ENCODE measurements at places on chromosomes 3 and 15.

DNA sequence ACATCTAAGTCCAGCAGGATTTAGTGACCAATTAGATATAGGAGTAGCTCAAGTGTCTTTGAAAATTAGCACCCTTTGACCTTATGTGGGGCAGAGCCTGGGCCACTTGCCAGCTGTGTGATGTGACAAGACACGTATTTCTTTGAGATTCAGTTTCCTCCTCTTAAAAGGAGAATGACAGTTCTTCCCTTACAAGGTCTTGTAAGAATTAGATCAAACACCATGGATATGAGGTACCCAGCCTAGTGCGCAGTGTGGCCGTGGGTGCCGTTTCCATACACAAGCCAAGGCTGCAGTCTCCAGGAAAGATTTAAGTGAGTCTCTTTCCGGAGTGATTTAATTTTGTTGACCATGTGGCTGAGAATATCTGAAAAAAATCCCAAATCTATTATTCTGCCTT lies 46.3 kb downstream of the ARHGAP31 start:
- DNase-seq: no peak

DNA sequence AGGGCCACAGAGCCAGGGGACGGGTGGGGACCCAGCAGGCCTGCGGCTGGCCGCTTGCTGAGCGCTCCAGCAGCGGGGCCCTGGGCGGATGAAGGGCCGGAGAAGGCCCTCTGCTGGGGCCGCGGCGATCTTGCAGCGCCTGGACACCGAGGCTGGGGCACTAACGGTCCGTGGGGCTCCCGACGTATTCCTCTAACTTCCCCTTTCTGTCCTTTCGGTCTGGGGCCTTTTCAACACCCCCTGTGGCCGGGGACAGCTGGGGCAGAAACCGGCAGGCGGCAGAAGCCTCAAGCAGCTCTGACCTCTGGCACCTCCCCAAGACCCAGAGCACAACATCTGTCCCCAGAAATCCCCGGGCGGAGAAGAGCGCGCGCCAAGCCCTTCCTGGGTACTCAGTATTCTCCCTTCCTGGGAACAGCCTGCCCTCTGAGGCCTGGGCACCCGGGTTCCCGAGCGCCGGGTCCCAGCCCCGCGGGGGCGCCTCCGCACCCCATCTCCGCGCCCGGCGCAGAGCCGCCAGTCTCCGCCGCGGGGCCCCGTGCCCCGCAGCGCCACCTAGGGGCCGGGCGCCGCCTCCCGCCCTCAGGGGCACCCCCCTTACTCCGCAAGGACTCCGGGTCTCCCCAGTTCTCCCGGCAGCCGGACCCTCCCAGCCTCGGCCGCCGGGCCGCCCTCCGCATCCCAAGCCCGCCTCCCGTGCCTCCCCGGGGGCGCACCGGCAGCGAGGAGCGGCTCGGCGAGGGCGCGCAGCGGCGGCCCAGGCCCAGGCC lies 582 bp upstream of the SLCO3A1 start:
- DNase-seq: peak; percentile 60

DNA sequence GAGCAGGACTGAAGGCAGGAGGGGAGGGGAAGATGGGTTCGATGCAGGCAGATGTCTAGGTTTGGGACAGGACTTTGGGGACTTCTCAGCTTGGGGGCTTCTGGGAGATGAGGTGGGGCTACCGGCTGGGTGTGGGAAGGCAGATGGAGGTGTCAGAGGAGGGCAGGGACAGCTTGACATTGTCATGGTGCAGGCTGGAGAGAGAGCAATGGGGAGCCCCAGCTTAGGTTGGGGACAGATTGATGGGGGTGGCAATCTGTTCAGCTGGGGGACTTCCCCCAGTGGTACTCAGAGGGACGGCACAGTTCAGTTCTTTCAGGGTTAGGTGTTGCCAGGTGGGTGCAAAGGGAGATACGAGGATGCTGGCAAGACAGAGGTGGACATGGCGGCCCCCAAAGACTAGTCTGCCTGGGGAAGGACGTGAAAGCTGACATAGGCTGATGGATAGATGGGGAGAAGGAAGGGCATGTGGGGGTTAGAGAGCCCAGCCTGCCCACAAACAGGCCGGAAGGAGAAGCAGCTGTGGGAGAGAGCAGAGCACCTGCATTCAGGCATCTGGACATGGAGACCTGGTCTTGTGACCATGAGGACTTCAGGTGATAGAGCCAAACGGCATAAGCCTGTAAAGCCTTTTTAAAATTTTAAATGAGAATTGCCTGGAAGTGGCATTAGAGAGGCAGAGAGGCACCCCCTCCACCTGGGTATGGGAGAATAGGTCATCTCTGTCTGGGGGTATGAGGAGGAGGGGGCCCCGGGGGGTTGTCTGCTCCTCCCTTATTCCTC lies 21.1 kb downstream of the ACAA1 start:
- DNase-seq: no peak

DNA sequence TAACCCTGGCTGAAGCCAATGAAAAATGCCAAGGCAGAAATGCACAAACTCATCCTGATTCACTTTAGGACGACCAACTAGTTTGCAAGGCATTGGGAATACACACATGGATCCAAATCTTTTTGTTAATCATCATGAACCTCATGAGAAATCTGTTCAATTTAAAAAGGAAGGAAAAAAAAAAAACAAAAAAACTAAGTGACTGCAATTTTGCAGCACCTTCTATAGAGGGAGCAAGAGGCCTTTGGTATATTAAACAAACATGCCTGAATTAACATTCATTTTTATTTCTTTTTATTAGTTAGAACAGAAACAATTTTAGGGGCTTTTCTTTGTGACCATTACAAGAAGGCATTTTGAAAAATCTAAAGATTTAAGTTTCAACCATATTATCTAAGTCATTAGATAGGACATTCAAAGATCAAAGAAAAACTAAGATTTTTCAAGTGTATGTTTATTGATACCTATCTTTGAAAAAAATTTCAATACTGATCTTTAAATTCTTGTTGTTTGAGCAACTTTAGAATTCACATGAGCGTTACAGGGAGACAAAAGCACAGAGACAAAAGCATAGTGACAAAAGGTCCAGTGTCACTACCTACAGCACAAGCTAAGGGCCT lies 182.4 kb downstream of the CBLB start:
- DNase-seq: no peak

- DNase-seq: no peak
Measured at GRCh38 chr3:8857720-8858367, 88.4 kb upstream of the OXTR start.

DNA sequence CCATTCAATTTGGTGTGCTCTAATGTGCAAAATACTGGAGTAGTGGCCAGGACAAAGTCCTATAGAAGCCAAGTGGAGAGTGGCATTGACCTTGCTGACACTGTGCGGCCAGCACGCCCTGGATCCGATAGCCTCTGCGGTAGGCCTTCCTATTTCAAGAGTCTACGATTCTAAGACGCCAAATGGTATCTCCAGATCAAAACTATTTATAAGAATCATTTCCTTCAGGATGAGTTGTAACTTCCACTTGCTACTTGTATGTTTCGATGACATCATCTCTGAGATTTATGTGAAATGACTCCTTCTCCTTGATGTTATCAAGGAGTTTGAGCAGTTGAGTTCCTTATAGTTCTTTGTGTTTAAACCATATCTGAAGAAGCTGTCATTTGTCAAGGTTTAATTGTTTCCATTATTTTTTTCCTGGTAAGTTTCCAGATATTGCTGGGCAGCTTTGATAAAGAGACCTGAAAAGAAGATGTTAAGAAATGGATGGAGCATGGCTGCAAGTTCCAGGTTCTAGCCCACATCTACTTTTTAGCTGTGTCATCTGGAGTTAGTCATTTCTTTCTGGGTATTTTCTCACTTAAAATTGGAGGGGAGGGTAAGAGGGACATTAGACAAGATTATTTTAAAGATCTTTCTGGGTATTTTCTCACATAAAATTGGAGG lies 71.8 kb downstream of the TMEM44 start:
- DNase-seq: no peak

GRCh38 chr3:182122779-182123178 lies 411.1 kb downstream of the SOX2 start:
- DNase-seq: no peak

DNA sequence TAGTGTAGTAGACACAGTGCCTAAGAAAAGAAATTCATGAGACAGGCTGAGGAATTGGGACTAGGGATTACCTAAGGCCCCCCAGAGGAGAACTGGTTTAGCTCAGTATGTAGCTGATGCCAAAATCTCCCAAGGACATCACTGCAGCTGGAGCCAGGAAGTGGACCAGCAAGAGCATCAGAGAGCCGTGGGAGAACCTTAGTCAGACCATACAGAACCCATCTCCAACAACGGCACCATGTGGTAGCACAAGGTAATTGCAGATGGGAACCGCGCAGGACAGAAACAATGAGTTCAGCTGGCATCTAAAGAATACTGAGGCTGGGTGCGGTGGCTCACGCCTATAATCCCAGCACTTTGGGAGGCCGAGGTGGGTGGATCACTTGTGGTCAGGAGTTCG lies 81.7 kb downstream of the WNT5A start:
- no peak for DNase-seq

DNA sequence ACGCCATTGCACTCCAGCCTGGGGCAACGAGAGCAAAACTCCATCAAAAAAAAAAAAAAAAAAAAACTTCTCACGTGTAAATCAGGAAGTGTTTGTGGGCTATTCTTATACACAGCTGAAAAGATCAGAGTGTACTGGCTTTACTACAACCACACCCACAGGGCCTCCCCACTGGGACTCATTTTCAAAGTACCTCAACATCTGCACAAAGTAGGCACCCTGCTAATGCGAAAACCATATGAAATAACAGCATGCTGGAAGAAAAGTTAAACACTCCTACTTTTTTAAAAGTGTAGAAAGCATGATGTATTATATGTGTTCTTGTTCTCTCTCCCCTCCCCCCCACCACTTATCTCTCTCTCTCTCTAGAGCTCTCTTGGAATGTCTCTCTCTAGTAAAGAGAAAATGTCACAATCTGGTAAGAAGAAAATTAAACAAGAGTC lies 11.1 kb downstream of the UACA start:
- DNase-seq: no peak

- no peak for DNase-seq
Measured at GRCh38 chr3:124201786-124202185, 209.9 kb upstream of the ROPN1 start.

- DNase-seq: no peak
Measured at GRCh38 chr3:57927916-57928315, 80.3 kb upstream of the FLNB start.

GRCh38 chr15:56869573-56869972 lies 48.9 kb upstream of the TCF12 start:
- no peak for DNase-seq

DNA sequence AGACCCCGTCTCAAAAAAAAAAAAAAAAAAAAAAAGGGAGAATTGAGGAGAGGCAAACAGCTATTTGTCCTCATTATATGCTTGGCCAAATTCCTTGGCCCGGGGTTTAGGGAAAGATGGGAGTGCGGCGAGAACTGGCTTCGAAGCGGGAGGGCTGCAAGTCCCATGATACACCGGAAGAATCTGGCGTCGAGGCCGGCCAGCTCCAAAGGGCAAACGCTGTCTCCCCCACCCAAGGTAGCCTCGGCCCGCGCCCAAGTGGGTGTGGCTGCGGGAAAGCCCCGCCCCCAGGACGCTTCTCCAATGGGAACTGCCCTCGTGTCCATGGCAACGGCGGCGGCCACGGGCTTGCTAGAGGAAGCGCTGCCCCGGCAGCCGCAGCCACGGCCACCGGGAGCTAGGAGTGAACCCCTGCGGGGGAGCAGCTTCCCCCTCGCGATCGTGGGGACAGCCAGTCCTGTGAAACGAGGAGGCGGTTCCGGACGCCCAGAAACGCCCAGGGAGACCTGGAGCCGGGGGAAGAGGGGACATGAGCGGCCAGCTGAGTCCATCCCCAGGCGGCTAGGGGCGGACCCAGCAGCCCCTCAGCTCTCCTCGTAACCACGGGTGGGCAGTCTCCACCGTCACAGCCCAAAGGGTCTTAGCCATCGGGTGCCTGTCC lies at the start of gene TTLL13:
Gene TTLL13 (plus strand): TSS at position 354 of the 661 bp plus-strand sequence. CDS start 1,075 bp downstream, outside the sequence.
- peak; percentile 31 for DNase-seq

- no peak for DNase-seq
Measured at GRCh38 chr15:72197041-72197459, 537 bp downstream of the GRAMD2A start.

- no peak for DNase-seq
Measured at GRCh38 chr15:48281674-48282073, 49.6 kb upstream of the DUT start.

- no peak for DNase-seq
Measured at GRCh38 chr3:184380627-184381260, 890 bp downstream of the CHRD start.

DNA sequence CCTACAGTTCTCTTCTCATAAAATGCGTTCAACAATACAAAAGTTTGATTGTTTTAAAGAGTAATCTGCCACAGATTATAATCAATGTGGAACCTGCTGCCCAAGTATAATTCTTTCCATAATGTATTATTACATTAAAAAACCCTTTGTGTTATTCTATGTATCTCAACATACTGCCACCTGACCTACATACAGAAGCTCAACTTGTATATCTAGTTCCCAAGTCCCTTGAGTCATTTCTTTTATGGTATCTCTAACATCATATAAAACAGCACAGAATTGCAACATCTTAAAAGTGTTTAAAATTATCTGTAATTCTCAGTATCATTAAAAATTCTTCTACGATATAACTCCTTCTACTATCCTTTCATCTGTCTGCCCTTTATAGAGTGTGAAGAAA lies 70.3 kb downstream of the TBL1XR1 start:
- no peak for DNase-seq

DNA sequence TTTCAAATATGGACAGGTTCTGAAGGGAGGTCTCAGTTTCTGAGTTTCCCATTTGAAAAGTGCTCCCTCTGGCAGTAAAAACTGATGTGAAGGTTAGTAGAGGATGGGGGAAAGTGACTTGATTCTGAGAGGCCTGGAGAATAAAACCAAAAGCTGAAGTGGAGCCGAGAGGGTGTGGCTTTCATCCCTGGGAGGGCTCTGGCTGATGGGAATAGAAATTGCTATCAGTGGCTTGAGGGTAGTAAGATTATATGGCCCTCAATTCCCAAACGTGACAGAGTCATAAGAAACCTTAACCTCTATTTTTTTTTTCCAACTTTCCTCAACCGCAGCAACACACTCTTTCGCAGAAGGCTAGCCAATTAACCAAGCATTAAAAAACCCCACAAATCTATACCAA lies 185.9 kb downstream of the MEIS2 start:
- DNase-seq: no peak

GRCh38 chr3:73175698-73176097 lies 114.2 kb downstream of the EBLN2 start:
- DNase-seq: no peak

DNA sequence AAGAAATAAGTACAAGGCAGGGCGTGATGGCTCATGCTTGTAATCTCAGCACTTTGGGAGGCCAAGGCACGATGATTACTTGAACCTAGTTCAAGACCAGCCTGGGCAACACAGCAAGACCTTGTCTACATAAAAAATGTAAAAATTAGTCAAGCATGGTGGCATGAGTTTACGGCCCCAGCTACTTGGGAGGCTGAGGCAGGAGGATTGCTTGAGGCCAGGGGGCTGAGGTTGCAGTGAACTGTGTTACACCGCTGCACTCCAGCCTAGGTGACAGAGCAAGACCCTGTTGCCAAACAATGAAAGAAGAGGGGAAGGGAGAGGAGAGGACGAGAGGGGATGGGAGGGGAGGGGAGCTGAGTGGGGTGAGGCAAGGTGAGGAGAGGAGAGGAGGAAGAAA lies 152.7 kb upstream of the PRICKLE2 start:
- DNase-seq: no peak

All from activated naive CD4-positive, alpha-beta T cell (primary cell).